NCI-H187 treated with DMSO at 0.1 percent for 48 hours (cell line): ENCODE measurements at places on chromosomes 3 and 15.

DNA sequence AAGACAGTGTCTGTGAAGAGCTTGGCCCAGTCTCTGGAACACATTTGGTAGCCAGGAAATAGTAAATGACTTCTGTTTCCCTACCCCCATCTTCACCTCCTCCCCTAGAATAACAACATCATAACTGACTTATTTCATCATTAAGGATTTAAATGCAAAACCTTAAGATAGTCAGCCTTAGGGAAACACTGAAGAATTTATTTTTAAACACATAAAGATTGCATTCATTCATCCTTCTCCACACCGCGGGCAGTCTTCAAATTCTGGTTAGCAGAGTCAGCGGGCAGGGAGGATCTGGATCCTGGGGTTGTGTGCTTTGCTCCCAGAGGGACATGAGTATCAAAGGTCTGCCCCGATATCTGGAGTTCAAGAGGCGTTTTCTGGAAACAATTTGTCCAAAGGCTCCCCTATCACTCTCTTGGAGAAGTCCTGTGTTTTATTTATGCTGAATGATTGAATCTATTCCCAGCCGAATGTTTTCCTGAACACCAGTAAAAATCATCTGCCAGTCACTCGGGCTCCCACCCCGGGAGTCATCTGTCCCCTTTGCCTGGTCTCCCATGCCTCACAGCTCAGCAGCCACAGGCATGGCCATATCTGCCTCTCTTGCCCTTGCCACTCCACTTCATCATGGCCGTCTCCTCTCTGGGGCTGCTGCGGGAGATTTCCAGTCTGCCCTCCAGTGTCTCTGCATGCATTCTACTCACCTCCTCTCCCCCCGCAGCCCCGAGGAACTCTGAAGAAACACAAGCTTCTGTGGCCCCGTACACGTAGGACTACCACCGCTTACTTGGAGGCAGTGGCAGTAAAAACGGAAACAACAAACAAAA lies 234.7 kb upstream of the CTDSPL start:
- no peak for DNase-seq

DNA sequence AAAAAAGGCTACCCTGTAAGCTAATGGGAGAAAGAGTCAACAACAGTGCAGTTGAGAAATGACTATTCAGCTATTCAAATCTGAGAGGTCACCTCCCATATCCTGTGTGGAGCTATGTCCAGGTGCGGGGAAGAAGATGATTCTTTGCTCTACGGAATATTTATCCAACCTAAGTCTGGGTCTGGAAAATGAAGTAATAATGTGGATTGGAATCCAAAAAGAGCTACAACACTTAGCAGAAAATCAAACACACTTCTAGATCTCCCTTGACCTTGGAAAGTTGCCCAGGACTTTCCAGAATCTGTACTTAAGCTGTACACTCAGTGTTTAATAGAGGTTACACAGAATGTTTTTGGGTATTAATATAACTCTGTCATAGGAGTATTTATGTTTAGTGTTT lies 251.9 kb downstream of the NAALADL2 start:
- DNase-seq: no peak

DNA sequence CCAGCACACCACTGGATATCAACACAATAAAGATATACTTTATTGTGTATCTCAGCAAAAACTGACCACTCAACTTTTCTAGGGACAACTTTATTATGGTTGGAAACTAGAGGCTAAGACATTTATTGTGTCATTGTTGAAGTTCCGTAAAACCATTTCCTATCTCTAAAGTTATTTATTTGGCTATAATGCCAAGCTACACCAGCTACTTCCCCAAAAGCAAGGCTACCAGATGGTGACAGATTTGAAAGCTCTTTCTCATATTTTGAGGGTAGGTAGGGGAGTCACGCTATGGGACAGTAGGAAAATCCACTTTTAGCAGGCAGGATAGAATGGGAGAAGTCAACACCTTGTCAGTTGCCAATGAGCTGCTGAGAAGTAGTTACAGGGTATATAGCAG lies 834.6 kb upstream of the CFAP20DC start:
- no peak for DNase-seq

DNA sequence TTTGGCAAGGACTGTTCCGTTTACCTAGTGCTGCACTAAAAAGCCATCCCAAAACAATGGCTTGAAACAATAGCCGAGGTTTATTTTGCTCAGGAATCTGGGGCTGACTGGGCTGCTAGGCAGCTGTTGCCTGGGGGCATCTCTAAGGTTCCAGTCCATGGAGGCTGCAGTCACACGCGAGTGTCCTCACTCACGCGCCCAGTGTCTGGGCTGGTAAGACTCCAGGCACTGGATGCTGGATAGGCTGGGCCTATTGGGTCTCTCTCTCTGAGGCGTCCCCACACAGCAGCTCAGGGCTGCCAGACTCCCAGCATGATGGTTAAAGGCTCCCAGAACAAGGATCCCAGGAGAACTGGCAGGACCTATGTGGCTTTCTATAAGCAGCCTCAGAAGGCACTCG lies 34.2 kb downstream of the ALS2CL start:
- DNase-seq: no peak

- no peak for DNase-seq
Measured at GRCh38 chr3:185645596-185646381, 59.7 kb downstream of the SENP2 start.
